ENCODE measurements at places on chromosomes 12 and 14.

- DNase-seq = no peak
Observed at GRCh38 chr12:1517007-1517406, 77.4 kb downstream of the FBXL14 start.

- no peak for DNase-seq
Observed at GRCh38 chr12:6996040-6996441, 22.2 kb downstream of the LPCAT3 start.

DNA sequence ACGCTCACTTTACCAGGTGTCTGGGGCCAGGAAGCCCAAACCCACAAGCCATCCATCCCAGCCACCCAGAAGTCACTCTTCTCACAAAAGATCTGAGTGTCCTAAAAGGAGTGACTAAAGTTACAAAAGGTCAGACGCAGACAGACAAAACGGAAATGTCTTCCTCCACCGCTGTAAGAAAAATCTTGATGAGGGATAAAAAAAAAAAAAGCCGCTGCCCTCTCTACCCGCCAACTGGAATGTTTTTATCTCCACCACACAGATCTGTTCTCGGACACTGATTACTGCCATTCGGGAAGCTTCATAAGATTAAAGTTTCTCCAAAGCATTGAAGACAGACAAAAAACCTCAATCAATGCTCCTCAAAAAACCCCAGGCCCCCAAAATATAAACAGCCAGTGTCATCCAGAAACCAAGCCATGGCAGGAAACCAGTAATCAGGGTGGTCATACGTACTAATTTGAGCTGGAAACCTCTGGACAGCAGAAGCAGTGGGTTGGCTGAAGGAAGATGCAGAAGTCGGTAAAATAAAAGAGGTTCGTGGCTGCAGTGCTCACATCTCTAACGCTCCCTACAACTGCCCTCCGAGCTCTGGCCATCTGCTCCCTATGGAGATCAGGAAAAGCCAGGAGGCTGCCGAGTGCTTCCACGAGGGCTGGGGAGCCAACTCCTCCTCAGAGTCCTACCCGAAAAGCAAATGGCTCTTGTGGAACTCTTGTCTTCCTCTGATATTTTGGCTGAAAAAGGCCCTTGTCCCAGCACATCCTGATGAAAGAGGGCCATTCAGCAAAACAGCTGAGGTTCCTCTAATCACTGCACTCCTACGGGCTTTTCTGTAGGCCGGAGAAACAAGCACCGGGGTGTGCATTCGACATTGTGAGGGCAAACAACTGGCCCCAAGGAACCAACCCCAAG is 30.3 kb downstream of the SSH1 start:
- no peak for DNase-seq

GRCh38 chr14:59160506-59160905 is 28.0 kb upstream of the DAAM1 start:
- no peak for DNase-seq

DNA sequence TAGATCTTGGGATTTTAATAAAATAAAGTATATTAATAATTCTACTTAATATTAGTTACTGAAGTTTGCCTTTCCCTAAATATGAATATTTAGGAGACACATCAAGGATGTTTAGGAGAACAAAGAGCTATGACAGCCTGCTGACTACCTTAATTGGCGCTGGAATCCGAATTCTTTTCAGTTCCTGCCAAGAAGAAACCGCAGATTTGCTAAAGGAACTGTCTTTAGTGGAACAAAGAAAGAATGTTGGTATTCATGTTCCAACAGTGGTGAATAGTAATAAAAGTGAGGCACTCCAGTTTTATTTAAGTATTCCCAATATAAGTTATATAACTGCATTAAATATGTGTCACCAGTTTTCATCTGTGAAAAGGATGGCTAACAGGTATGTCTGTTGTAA is 54.5 kb downstream of the MIS18BP1 start:
- DNase-seq = no peak

- no peak for DNase-seq
Observed at GRCh38 chr14:70237710-70238109, 49.0 kb upstream of the SLC8A3 start.

GRCh38 chr14:68520637-68521556 is 272.0 kb downstream of the ZFP36L1 start:
- DNase-seq = no peak

DNA sequence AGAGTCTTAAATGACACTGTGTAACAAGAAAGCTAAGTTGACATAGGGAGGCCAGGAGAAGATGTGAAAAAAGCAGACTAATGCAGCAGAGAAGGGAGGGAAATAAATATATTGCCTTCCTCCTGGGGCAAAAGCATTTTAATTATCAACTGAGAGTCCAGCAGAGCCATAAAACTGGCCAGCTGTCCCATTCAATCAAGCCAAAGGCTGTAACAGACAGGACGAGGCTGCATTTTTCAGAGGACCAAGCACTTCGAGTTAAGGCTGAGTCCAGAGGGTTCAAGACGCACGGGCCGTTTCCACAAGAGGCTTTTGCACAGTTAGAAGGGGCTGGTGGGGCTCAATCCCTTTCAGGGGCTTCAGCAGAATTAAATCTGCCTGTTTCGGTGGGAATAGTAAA is 20.4 kb downstream of the MAP3K9 start:
- DNase-seq = no peak

GRCh38 chr12:106123551-106124081 is 15.1 kb downstream of the NUAK1 start:
- no peak for DNase-seq

DNA sequence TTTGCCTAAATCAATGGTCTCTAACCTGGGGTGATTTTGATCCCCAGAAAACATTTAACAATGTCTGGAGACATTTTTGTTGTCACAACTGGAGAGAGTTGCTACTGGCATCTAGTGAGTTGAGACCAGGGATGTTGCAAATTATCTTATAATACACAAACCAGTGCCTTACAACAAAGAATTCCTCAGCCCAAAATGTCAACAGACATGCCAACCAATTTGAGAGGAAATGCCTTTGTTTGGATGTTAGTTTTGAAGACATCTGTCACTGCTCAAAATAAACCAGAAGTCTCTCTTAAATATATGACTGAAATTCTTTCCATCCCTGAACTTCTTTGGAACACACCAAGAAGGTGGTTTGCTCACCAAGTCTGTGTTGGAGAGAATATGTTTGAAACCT is 336.9 kb upstream of the ATP2B1 start:
- no peak for DNase-seq

- no peak for DNase-seq
Observed at GRCh38 chr14:75389679-75390078, 38.1 kb upstream of the JDP2 start.

- DNase-seq = no peak
Observed at GRCh38 chr14:55572578-55572977, 7.4 kb upstream of the KTN1 start.

DNA sequence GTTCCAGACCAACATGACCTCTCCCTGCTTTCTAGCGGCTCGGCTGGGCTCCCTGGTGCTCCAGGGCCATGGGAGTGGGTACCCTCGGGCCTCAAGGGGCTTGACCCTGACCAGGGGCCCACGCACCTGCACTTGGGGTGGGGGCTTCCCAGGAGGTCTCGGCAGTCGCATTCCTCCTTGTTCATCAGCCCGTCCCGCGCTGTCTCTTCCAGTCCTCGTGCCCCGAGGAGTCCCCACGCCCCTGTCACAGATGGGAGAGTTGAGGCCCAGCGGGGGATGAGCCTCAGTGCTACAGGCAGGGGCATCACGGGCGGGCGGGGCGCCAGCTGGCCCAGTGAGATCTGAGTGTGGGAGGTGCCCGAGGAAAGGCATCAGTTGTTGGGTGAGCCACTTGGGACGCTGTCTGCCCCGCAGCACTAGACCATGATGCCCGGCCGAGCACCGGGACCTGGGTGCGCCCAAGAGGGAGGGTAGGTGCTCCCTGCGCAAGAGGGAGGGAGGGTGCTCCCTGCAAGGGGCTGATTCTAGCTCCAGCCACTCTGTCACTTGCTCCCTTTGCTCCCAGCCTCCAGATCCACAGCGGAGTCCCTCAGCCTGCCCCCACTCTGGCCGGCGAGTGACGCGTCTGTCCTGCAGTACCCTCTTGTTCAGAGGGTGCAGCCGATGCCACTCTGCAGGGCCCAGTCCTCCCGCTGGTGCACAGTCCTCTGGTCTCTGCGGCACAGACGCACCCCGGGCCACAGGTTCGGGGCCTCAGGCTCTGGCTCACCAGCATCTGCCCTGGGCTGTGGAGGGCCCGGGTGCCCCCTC is 23.8 kb downstream of the MMP17 start:
- DNase-seq = no peak

DNA sequence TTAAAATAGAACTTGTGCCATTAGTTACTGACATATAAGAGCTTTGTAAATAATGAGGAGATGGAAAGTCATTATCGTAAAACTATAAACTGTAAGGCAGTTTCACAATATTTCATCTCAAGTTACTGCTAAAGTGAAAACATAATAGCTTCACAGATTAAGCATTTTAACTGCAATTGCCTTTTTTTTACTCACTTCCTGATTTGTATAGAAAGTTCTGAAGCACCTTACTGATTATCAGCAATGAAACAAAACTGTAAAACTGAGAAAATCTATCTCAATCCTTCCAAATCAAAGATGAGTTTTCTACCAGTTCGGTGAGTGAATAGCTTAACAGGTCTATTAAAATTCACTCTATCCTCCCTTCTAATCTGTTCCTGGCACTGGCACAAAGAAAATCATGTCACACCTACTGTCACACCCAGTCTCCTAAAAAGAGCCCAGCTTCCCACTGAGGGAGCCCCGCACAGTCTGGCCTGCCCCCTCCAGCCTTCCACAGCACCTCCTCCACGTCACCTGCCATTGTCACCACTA is 161.4 kb upstream of the ABCD2 start:
- no peak for DNase-seq

- no peak for DNase-seq
Observed at GRCh38 chr12:65152596-65152995, 16.8 kb upstream of the LEMD3 start.

- no peak for DNase-seq
Observed at GRCh38 chr12:109201496-109201885, 85.1 kb downstream of the ACACB start.

DNA sequence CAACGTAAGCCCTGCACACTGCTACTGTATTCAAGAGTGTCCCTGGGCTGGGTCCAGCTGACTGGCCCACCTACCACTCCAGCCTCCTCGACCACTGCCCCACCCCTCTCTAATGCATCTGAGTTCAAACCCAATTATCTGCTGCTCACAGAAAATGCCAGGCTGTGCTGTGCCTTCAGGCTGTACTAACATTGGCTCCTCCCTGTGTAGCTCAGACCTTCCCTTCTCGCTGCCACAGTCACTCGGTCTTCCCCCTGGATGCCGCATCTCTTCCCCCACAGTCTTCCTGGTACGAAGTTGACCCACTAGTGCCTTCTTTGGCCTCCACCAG is 12.1 kb downstream of the FICD start:
- DNase-seq = no peak

- no peak for DNase-seq
Observed at GRCh38 chr12:2242816-2243215, 190.0 kb downstream of the CACNA1C start.

DNA sequence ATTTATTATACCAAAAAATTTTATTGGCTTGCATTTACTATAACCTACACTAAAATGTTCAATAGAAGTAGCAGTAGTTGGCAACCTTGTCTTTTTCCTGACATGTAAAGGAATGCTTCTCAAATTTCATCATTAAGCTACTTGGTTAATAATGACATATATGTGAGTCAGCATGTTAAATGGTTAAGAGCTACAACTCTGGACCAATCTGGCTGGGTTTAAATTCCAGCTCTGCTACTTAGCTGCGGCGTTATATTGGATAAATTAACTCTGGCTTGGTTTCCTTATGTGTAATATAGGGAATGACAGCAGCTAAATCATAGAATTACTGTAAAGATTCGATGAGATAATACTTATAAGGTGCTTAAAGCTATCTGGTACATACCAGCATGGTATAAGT is 53.7 kb upstream of the OTOGL start:
- DNase-seq = no peak

- no peak for DNase-seq
Observed at GRCh38 chr14:59619061-59619460, 42.4 kb upstream of the CCDC175 start.

DNA sequence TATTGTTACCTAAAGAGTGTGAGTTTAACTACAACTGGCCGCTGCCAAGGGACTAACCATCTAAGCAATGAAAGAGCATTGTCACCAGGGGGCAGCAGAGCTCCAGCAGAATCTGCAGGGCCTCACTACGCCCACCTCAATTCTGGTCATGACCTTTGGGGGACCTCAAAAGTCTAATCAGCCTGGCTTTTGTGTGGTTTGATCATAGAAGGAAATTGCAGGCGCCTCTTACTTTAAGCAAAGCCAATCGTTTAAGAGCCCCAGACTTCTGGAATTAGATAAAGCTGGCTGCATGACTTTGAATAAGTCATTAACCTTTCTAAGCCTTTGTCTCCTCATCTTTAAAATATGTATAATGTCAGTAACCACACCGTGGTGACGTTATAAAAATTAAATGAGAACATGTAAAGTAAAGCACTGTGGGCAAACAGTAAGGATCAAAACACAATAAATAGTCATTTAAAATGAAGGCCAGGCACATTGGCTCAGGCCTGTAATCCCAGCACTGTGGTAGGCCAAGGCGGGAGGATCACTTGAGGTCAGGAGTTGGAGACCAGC is 58.6 kb downstream of the TBX3 start:
- peak; percentile 19 for DNase-seq

GRCh38 chr12:77131977-77132490 is 66.7 kb upstream of the E2F7 start:
- DNase-seq = no peak

GRCh38 chr12:47556261-47557030 is 149.4 kb downstream of the RPAP3 start:
- DNase-seq = no peak

DNA sequence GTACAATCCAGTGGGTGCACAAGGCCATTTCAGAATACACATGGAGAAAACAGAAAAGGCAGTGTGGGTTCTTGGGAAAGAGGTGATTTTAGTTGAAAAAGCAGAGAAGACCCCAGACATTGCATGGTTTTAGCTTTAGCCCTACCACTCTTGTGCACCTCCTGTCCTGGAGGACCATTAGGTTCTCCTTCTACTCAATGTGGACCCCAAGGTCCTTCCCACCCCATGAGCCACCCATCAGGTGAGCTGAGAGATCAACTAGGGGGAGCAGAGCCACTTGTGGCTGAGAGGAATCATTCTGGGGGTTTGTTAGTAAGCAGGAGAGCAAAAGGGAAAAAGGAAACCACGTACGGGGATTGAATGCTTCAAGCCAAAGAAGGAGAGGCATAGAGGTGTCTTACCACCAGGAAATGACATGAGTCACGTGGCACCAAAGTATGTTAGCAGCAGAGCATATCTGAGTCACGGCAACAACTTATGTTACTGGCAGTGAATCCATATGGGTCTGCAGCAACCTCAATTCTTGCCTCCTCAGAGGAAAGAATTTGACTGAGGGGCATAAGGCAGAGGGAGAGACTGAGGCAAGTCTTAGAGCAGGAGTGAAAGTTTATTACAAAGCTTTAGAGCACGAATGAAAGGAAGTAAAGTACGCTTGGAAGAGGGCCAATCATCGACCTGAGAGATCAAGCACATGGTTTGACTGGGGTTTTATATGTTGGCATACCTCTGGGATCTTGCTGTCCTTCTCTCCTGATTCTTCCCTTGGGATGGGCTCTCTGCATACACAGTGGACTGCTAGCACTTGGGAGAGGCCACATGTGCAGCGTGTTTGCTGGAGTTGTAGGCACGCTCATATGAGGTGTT is 73.9 kb downstream of the HSD17B6 start:
- peak; percentile 42 for DNase-seq

- DNase-seq = no peak
Observed at GRCh38 chr12:45879363-45879895, 110.9 kb downstream of the SCAF11 start.

- DNase-seq = no peak
Observed at GRCh38 chr12:52216100-52216499, 16.9 kb upstream of the KRT7 start.

GRCh38 chr12:10169104-10169503 is 2.8 kb downstream of the OLR1 start:
- no peak for DNase-seq

Measured in activated CD4-positive, alpha-beta memory T cell treated with anti-CD3 and anti-CD28 coated beads, Interleukin-2, amount 10 ng/mL, durations not matched to agents 7 days and 5 days (primary cell).